Hematopoietic multipotent progenitor cell treated with erythropoietin and hydrocortisone succinate and interleukin-3 and kit ligand, for 17 days (in vitro differentiated cells): ENCODE measurements at places on chromosomes 16 and 17.

GRCh38 chr16:79411357-79411756 is 189.2 kb downstream of the MAF start:
- no peak for DNase-seq

- DNase-seq, result no peak
These were observed 239.7 kb downstream of the XYLT1 start for GRCh38 chr16:17230932-17231581.

GRCh38 chr17:78081551-78081950 is 47.0 kb downstream of the TMC6 start:
- DNase-seq, result no peak

DNA sequence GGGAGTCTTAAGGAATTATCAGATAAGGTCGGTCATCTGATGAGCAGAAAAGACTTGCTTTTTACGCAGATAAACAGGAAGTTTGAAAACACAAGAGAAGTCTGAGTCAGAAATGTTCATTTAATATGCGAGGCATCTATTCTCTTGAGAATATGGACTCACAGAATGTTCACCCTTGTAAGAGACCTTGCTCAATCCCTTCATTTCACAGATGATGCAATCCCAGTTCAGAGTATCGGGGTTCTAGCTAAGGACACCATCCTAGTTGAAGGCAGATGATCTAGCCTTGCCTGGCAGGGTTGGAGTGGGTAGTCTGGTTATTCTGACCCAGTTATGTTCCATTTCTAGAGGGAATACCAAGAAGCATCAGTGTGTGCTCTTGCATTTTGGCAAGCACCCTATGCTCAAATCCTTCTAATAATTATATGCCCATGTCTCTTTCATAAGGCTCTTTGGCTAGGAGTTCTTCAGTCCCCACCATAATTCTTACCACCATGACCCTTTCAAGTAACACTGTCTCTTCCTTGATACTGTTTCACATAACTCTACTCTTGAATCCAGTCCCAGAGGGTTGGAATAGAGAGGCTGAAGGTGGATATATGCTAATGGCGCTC is 42.5 kb downstream of the YPEL2 start:
- DNase-seq, result no peak

GRCh38 chr16:54957403-54958166 is 26.9 kb downstream of the IRX5 start:
- DNase-seq, result peak; percentile 41

GRCh38 chr17:32828822-32829221 is 48.1 kb downstream of the MYO1D start:
- DNase-seq, result no peak

GRCh38 chr17:61400066-61400716 is 548 bp downstream of the TBX2 start:
- DNase-seq, result no peak

DNA sequence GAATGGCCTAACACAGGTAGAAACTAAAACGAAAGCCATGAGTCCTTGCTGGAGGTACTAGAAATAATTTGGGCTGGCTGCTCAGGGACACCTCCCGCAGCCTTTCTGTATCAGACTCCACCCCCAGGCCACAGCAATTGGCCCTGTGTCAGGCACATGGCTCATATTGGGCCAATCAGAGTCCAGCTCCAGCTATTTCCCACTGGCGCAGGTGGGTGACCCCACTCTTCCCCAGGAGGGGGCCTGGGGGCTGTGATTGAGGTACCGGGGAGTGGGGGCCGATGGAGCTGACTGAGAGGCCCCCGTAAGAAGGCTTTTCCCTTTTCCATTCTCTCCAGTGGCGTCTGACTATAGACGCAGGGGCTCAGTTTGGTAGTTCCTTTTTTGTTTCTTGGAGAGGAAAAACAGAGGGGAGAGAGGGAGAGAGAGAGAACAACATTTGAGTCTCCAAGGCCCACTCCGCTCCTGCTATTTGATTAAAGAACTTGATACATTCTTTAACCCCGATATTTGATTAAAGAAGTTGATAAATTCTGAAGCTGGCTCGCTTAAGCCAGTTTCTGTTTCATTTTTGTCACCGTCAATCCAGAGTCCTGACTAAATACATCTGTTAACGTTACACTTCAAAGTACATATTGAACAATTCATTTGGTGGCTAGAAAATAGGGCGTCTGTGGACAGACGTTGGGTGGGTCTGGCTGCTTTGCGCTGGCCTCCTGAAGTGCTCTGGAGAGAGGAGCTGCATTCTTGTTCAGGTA is 26.3 kb downstream of the FOXL1 start:
- no peak for DNase-seq

GRCh38 chr17:44589316-44590071 is 32.2 kb downstream of the FZD2 start:
- DNase-seq, result no peak

- no peak for DNase-seq
These were observed 488.9 kb downstream of the SHISA9 start for GRCh38 chr16:13390093-13390985.

GRCh38 chr17:40321524-40321929 is 12.5 kb downstream of the RARA start:
- no peak for DNase-seq

GRCh38 chr16:2163211-2163881 is 7.8 kb downstream of the TRAF7 start:
- DNase-seq, result no peak

- DNase-seq, result no peak
These were observed 2.8 kb downstream of the ZNF319 start for GRCh38 chr16:57997528-57998265.

DNA sequence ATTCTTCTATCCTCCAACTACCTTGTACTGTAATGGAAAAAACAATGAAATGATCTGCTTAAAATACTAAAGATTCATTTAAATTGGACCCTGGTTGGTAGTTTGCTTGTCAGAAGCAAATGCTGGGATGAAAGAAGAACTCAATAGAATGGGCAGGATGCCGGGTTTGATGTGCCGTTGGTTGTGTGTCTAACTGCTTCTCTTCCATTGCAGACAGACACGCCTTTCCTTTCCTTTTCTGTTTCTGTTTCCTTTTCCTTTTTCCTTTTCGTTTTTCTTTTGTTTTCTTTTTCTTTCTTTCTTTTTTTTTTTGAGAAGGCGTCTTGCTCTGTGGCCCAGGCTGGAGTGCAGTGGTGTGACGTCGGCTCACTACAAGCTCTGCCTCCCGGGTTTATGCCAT is 64.6 kb downstream of the PLCG2 start:
- no peak for DNase-seq

DNA sequence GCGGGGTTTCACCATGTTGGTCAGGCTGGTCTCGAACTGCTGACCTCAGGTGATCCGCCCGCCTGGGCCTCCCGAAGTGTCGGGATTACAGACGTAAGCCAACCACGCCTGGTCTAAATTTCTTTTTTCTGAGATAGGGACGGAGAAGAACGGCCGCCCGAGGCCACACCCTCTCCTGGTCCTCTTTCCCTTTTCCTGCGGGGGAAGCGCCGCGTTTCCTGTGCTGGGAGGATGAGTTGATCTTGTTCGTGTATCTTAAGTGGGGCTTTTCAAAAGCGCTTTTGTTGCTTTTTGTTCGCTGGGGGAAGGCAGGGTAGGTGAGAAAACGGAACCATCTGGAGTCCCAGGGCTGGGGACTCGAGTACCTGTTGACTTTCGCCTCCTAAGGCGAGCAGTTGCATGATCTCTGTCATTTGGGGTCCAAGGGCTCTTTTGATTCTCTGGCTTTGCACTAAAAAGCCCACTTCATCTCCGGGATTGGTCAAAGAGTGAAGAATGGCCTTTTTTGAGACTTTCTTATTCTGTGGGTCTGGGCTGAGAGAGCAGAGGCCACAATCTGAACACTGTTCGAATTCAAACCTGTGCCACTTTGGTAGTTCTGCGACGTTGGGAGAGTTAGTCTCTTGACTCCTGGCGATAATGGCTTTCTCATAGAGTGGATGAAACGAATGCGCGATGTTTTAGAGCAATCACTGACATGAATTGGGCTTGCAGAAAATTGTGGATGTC is 1.3 kb downstream of the FUS start:
- peak; percentile 59 for DNase-seq

DNA sequence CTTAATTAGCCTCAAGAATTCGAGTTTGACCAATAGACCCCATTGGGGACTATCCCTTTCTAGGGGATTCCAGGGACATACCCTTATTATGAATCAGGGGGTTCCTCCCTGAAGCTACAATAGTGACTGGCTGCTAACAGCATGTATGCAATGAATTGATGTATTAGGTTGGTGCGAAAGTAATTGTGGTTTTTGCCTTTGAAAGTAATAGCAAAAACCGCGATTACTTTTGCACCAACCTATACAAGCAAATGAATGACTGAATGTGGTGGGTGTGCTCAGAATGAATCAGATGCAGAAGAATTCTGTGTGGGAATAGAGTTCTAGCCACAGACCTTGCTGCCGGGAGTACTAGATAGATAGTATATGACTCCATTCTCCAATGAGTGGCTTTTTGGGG is 76.7 kb downstream of the HLF start:
- no peak for DNase-seq

DNA sequence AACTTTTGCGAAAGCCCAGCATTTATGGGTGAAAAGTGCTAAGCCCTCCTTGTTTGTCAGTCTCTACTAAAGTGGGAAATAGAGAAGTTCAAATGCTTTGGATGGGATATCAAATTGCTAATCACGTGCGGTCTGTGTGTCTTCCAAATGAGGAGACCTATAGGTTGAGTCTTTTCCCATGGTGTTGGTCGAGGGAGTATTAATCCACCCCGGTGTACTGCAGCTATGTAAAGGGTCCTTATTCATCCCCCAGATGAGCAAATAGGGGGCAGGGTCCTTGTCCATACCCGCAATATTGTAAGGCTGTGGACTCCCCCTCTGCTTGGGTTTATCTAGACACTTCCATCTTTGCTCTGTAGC is 14.6 kb downstream of the KIAA0513 start:
- DNase-seq, result no peak

DNA sequence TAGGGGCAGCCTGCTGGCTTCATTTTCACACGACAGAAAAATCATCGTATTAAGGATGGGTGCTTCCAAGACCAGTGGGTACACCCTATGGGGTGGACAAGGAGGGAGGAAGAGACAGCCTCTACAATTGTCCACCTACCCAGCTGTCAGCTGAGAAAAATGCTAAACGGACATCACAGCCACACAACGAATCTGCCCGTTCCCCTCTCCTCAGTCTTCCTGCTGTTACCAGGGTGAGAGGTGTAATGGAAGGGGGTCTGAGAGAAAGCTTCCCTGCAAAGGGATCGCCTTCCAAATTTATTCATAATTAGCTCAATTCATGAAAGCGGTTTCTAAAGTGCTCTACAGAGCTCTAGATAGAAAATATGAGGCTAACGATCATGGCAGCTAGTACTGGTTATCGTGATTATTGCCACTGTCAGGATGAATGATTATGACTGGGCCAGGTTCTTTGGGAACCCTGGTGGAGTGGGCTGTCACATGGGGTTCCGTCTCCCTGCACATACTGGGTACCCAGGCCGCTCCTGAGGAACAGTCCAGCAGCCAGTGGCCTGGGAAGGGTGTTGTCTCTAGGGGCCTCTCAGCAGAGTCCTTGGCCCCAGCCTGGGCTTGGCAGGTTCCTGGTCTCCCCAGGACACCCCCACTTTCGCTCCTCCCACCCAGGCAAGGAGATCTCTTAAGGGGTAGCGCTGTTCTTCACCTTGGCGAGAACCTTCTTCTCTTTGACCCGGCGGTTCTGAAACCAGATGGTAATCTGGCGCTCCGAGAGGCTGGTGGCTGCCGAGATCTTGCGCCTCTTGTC is 2.2 kb downstream of the HOXB13 start:
- no peak for DNase-seq
